ENCODE measurements at places on chromosomes 3 and 15. TPM values are rescaled to one million over a fixed set of nuclear protein-coding genes. Genes with fewer than 3 reads are reported as not detected.
A peak's percentile ranks its signal among the peaks of the same experiment; 100 is the strongest.

The SLC22A13 gene
- total RNA-seq, result 0.94 TPM

- DNase-seq, result peak; percentile 81
These were observed 8.3 kb downstream of the SLC38A3 start for GRCh38 chr3:50213373-50213772.

GRCh38 chr3:135038186-135038585 lies 243.1 kb downstream of the EPHB1 start:
- no peak for DNase-seq

The PLA2G4B gene
- total RNA-seq, result 2.5 TPM

DNA sequence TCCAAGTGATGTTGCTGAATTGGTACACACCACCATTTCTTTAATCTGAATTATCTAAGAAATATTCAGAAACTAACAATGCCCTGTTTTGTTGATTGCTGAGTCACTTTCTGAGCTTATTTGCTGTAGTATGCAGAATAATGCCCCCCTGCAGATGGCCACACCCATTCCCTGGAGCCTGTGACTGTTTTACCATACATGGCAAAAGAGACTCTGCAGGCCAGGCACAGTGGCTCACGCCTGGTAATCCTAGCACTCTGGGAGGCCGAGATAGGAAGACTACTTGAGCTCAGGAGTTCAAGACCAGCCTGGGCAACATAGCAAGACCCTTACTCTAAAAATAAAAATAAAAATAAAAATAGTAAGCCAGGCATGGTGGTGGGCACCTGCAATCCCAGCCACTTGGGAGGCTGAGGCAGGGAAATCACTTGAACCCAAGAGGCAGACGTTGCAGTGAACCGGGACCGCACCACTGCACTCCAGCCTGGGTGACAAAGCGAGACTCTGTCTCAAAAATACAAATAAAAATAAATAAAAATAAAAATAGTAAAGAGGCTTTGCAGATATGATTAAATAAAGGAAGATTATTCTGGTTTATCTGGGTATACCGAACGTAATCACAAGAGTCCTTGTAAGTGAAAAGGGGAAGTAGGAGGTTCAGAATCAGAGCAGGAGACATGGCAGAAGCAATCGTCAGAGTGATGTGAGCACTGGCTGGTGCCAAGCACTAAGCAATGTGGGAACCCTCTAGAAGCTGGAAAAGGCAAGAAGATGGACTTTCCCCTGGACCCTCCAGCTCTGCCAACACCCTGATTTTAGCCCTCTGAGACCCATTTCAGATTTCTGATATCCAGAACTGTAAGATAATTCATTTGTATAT lies 19.0 kb downstream of the PCYT1A start:
- no peak for DNase-seq

The VEPH1 gene
- 9.2 TPM for total RNA-seq

DNA sequence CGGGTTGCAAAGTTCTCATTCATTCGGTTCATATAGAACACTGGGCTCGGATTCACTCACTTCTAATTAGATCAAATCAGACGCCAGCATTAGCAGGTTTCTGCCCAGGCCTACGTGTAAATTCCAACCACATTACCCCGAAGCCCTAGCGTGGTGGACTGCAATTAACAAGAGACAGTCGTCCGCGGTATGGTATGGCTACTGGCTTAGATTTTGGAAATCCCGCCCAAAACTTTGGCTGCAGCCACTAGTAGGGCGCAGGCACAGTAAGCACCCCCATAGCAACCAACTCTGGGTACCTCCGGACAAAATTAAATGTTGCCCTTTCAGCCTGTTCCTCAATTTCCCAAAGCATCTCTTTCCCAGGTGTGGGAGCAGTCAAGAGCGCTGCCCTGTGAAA lies 771 bp downstream of the RARRES1 start:
- DNase-seq, result no peak

DNA sequence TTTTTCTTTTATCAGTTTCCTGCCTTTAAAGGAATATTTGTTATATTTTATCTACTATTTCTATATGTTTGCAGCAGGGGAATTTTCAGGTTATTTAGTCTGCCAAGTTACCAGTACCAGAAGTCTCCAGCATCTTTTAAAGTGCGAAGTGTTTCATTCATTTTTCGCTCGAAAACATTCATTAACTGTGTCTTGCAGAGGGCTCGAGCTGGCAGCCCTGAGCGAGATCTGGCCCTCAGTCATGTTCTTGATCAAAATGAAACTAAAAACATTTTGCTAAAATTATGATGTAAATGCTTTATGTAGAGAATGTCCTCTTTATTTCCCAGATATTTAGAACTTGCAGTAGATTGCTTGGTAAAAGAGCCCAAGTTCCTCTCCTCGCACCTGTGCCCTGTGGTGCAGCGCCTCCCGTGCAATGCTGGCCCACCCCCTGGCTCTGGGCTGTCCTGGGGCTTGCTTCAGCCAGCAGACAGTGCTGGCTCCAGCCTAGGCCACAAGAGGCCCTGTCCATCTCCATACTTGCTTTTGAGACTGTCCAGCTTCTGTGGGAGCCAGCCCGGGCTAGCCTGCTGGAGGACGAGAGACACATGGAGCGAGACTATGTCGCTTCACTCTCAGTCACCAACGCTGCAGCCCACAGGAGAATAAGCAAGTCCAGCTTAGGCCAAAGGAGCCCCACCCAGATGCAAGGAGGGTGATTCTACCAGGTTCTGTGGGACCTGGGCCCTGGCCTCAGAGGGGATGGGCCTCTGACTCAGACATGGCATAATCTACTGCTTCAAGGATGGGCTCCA lies 71.9 kb upstream of the PRR23E start:
- no peak for DNase-seq

DNA sequence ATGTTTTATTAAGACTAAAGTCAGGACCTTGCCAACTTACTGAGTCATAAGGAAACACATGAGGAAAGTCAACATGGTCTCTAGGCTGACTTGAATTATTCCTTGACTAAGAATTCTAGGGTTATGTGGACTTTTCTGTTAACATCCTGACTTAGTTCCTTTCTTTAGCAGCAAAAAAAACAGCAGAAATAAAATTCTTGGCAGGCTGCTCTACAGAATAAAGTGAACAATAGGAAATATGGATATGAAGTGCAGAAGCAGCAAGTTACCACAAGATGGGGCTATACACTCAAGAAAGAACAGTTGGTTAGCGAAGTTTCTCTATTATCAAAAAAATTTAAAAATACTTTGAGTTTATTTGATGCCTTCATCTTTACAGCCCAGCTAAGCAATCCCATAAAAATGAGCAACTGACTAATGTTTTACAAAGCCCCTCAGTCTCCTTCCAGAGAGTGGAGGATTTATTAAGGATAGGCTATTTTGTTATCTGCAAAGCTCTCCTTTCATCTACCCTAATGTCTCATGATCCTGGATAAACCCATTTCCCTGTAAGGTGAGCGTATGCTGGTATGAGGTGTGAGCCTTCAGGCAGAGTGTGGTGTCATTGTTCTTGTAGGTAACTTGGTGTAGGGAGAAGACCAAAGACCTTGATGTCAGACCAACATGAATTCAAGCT lies 23.1 kb upstream of the MCCC1 start:
- no peak for DNase-seq

DNA sequence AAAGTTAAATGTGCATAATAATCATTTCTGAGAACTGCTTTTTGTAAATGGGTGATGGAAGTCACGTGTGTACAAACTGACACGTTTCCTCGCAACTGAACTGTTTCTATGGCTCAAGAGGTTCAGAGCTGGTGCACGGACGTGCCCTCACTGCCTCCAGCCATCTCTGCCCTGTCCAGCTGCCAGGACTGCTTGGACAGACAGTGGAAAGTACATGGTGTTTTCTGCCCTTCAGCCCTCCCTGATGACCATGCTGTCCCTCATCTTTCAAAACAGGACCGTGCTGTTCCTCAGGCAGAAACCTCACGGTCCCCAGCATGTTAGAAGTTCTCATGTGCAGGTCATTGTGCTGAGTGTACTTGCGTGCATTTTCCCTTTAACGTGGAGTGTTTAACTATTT lies 38.7 kb downstream of the GJD2 start:
- no peak for DNase-seq

GRCh38 chr3:79018671-79019136 lies 749.1 kb downstream of the ROBO1 start:
- DNase-seq, result peak; percentile 61

DNA sequence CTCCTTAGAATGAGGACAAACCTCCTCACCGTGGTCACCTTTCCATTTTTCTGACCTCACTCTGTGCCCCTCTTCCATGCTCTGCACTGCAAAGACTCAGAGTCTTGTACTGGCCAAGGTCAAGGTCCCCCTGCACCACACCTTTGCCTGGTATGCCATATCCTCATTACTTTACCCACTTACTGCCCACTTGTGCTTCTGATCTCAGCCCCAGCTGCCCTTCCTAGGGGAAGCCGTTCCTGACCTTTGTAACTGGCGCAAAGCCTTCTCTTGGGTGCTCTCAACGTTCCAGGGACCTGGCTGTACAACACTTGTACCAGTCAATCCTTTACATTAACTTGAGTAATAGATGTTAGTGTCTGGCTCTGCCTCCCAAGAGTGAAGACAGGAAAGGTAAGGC lies 256.0 kb downstream of the SV2B start:
- DNase-seq, result no peak

- no peak for DNase-seq
These were observed 93.9 kb downstream of the CPN2 start for GRCh38 chr3:194257151-194257621.

DNA sequence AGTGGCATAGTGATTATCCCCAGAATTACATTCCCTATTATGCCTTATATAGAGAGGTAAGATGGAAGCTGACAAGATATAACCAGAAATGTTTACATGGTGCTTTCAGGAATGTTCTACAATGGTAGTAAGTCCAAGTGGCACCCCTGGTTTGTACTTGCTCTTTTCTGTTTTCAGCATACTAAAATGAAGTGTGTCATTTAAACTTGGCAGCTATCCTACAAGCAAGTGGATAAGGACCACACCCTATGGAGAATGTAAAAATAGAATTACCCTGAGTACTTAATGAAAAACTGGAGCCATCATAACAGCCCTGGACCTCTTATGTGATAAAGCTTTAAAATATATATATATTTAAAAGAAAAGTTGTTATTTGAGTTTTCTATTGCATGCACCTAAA lies 1012.7 kb upstream of the CADM2 start:
- DNase-seq, result no peak

GRCh38 chr3:113496924-113497323 lies 18.0 kb downstream of the SPICE1 start:
- no peak for DNase-seq

The MUC20 gene
- 1.9 TPM for total RNA-seq

GRCh38 chr3:189781415-189781814 lies 150.2 kb downstream of the TP63 start:
- no peak for DNase-seq

The NOX5 gene
- under 0.01 TPM for total RNA-seq

- DNase-seq, result no peak
These were observed 27.4 kb upstream of the FRMD5 start for GRCh38 chr15:44222478-44222877.

- no peak for DNase-seq
These were observed 134.0 kb downstream of the PGPEP1L start for GRCh38 chr15:98873441-98874218.

DNA sequence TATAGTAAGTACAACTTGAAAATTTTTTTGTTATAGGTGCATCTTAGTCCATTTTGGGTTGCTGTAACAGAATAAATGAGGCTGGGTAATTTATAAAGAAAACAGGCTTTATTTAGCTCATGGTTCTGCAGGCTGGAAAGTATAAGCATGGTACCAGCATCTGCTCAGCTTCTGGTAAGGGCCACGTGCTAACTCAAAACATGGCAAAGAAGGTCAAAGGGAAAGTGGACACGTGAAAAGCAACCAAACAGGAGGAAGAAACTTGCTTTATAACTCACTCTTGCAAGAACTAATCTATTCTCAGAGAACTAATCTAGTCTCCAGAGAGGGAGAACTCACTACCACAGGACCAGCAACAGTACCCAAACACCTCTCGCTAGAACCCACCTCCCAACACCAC lies 9.1 kb downstream of the HDGFL3 start:
- no peak for DNase-seq

DNA sequence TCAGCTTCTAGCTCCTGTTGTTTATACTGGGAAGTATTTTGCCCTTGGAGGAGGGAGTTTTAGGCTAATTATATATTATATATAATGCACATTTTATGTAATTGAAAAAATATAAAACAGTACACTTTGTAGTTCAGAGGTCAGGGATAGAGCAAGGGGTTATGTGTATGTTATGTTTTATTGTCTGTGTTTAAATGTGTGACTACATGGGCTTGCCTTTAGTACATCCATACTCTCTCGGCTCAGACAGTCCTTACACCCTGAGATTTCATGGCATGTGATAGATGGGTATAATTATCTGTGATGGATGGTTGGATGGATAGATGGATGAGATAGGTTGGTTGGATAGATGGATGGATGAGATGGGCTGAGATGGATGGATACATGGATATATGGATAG lies 17.4 kb upstream of the ST3GAL6 start:
- no peak for DNase-seq

- peak; percentile 37 for DNase-seq
These were observed at the start of gene SHF for GRCh38 chr15:45187894-45188830. TSS of gene SHF (minus strand) at chr15:45187966. CDS start at chr15:45187951, 15 bp downstream.

- no peak for DNase-seq
These were observed 137.2 kb downstream of the RORA start for GRCh38 chr15:61091856-61092255.

DNA sequence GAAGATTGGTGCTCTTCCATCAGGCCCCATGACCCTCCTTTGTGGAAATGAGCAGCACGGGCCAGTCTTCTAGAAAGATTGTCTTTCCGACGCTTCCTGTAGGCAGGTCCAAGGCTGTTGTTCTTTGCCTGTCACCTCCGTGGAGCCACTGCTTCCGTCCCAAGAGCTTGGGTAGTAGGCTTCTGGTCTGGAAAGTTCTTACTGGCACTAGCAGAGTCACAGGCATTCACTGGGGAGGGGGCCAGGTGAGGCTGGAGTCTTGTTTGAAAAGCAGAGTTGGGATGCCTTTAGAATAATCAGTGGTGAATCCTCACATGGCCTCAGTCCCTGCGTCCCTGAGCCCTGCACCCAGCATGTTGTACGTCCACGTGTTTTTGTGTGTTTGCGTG lies 76.2 kb upstream of the ADPGK start:
- no peak for DNase-seq

GRCh38 chr3:45771831-45772230 lies 24.5 kb downstream of the SLC6A20 start:
- no peak for DNase-seq

All from occipital lobe (tissue), 3 donors.